ENCODE measurements at places on chromosomes 5 and 9.

DNA sequence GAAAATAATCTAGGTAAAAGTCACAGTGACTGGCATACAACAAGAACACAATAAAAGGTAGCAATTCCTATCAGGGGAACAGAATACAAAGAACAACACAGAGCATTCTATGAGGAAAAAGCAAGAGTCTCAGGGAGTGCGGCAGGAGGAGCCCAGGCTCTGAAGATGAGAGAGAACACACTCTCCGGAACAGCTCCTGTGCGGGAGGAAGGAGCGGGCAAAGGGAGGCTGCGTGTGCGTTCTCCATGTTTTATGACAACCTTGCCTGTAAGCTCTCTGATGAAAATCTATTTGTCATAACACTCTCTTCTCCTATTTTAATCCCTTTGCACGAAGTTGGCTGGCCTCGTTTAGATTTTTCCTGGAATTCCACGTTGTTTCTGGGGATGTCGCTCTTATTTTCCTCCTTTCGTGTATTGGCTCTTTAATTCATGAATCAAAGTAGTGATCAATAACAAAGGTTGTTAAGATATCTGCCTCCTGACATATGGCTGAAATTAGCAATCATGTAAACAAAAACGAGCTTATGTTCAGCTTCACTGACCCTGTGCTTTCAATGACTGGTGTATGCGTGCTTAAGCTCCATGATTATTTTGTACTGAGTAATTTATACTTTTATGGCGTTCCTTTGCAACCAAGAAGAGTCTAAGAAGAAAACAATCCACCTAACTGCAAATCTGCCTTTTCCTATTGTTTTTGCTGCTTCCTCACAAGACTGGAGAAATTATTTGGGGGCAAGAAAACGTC lies 109.5 kb downstream of the MYO10 start:
- no peak for DNase-seq

DNA sequence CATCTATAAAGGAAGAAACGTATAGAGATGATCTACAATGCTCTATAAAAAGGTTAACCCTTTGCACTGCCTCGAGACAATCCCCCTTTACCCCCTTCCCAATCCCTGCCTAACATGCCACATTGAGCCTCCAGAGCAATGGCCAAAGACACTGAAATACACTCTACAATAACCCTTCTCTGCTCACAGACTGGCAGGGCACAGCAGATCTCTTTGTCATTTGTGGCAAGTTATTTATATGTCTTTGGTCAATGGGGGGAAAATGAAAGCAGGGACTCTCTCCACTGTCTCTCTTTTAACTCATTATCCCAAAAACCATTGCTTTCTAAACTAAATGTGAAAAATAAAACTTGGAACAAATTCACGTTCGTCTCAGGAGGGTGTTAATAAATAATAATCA lies 51.7 kb downstream of the PTCH1 start:
- no peak for DNase-seq

- DNase-seq = no peak
These were observed 122.2 kb upstream of the GNA14 start for GRCh38 chr9:77770340-77770739.

- no peak for DNase-seq
These were observed 221.1 kb downstream of the MAN2A1 start for GRCh38 chr5:109910874-109911273.

- DNase-seq = no peak
These were observed 140.5 kb downstream of the SNX18 start for GRCh38 chr5:54658010-54658409.

DNA sequence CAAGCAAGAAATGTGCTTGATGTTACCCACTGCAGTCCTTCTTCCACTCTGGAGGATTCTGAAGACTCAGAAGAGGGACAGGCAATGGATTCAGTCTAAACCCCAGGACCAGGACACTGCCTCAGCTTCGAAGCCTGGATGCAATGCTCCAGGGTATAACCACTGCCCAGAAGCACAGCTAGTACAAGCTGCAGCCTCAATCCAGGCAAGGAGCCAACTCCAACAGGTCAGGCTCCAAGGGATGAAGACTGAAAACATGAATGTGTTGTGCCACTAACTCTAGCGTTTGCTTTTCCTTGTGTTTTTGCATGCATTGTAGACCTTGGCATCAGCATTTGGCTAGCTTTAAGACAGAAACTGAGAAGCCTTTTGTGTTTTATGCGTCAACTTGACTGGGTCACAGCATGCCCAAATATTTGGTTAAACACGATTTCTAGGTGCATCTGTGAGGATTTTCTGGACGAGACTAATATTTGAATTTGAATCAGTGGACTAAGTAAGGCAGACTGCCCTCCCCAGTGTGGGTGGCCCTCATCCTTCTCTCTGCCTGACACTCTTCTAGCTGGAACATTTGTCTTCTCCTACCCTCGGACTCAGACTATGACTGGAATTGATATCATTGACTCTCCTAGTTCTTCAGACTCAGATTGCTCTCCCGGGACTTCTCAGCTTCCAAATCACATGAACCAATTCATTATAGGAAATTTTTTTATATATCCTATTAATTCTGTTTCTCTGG lies 20.5 kb upstream of the GPX3 start:
- DNase-seq = no peak

DNA sequence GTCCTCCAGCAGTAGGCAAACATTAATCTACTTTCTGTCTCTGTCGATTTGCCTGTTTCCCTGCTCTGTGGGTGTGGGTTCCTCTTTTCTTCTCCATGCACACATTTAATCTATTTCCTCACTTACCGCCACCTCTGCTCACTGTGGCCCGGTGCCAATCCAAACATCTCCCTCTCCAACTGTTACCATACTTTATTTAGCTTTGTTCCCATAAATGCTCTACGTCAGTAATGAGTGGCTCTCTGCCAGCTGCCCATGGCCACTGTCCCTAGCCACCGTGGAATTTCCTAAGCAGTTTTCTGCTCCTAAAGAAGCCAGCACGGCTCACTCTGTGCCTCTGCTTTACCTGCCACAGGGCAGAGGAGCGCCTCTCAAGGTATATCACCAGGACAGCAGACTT lies 19.5 kb upstream of the GOLPH3 start:
- no peak for DNase-seq

GRCh38 chr5:10111571-10111970 lies 138.1 kb downstream of the ATPSCKMT start:
- DNase-seq = no peak

GRCh38 chr9:136857166-136857565 lies 5.0 kb downstream of the MAMDC4 start:
- no peak for DNase-seq

DNA sequence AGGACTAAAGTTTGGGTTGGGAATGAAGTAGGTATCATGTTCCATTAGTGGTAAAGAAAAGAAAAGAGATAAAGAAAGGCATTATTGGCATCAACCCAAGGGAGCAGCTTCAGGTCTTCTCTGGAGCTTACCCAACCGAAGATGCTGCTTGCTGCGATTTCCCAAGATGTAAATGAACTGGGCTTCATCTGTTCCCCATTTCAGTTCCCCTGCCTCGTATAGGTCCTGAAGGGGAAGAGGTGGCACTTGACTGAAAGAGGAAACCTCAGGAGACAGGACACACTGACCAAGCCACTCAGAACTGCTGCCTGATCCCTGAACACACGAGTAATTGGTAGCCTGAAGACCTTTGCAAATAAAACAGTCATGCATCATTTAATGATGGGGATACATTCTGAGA lies 24.6 kb downstream of the ANXA6 start:
- no peak for DNase-seq

GRCh38 chr5:125597338-125597737 lies 825.9 kb upstream of the GRAMD2B start:
- DNase-seq = no peak

DNA sequence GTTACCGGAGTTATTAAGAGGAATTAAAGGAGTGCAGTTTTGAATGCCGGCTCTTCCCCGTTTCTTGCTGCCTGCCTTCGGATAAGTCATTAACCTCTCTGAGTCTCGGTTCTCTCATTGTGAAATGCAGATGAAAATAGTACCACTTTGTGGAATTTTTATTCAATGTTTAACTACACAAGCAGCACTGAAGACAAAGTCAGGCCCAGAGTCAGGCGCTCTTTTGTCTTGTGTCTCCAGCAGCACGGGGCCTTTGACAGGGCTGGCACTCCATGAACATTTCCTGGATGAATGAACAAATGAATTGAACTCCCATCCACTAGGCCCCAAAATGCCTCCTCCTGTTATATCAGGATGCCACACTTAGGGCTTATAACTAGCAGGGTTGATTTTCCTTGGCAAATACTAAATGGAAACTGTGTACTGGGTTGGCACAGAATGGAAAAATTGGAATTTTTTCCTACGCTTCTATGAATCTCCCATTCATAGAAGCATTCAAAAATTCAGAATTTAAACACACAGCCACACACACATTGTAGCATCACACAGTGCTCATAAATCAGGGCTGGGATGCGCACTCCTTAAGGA lies 332.8 kb downstream of the MLLT3 start:
- no peak for DNase-seq

- DNase-seq = no peak
These were observed 2.8 kb upstream of the CDC20B start for GRCh38 chr5:55175781-55176175.

- DNase-seq = no peak
These were observed 79.1 kb upstream of the RARS1 start for GRCh38 chr5:168407211-168407610.

DNA sequence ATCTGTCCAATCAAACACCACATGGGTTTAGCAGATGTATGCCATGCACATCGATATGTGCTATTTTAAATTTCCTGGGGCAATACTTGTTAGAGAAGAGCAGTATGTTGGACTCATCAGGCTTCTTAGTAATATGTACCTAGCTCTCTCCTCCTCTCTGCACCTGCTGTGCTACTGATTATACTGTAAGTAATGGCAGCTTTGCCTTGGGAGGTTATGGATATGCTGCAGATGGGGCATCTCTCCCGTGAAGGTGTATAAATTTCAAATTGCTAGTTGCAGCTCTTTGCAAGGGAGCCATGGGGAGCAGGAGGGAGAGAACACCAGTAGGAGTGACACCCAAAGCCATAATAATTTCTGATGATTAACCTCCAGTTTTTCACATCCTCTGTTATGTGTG lies 101.5 kb downstream of the SPATA31D1 start:
- no peak for DNase-seq

GRCh38 chr5:58107704-58108103 lies 352.2 kb downstream of the PLK2 start:
- no peak for DNase-seq

DNA sequence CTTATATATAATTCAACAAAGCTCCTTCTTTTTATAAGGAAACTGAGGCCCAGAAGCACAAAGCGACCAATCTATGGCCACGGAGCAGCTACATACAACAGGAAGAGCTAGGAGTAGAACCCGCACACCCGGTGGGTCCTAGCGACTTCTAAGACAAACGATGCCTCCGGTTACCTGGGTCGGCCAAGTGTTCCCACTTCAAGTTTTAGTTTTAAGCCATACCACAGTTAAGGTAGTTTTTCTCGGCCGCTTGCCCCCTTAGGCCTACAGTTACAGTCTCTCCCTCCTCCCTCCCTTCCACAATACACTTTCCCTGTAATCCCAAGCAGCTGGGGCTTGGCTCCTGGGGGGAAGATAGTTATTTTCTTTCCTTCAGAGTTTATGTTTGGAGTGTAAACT lies 533 bp downstream of the SREK1IP1 start:
- DNase-seq = no peak

DNA sequence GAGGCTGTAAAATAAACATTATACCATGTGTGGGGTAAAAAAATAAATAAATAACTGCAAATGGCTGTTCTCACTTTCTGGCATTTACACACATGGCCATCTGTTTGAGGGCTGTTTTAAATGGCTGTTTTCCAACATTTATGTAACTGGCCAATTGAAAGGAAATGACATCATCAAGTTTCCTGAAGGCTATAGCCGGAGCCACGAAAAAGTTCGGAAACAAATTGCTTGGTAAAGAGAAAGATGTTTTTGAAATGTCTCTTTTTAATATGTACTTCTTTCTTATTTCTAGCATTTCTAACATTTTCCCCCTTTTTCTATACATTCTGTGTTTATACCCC lies 95.4 kb upstream of the DAB2 start:
- DNase-seq = no peak

Measured in cortex of kidney (tissue), 1 donor.